WTC11 (cell line): ENCODE measurements at places on chromosomes 6 and 20.

DNA sequence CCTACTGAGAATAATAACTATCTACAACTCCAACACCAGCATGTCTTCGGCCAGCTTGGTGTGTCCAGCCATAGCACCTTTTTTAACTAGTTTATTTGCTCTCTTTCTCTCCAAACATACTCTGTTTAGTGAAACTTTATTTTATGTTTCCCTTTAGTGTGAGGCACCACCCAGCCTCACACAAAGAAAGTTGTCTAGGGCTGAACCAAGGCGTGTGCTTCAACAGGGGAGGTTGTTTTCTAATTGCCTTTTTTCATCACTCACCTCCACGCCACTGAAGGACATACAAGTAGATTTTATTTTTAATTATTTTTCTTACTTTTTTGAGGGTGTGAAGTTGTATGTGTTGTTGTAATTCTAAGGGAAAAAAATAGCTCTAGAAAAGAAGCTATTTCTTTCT, 125.6 kb upstream of the MARCKS start:
- no peak for DNase-seq

DNA sequence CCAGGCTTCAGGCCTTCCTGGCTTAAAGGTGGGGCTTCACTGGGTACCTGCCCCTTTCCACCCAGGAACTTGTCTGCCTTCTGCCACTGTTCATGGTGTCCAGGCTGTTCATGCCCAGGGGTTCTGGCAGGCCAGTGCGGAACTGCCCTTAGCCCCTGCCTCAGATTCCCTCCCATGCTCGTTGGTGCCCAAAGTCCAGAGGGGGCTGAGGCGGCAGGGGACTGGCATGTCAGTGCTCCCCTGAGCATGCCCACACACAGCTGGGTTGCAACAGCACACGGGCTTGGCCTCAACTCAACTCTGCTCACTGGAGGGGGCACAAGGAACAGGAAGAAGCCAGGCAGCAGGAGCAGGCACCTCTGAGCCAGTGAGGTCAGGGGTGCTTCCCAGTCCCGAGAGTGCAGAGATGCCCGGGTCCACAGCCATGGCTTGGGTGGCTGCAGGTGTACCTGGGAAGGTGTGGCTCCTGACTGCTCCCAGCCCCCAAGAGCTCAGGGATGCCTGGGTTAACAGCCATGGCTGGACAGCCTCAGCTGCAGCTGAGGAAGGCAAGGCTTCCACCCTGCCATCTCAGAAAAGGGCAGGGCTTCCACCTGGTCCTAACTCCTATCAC, 845.9 kb downstream of the EYS start:
- no peak for DNase-seq

DNA sequence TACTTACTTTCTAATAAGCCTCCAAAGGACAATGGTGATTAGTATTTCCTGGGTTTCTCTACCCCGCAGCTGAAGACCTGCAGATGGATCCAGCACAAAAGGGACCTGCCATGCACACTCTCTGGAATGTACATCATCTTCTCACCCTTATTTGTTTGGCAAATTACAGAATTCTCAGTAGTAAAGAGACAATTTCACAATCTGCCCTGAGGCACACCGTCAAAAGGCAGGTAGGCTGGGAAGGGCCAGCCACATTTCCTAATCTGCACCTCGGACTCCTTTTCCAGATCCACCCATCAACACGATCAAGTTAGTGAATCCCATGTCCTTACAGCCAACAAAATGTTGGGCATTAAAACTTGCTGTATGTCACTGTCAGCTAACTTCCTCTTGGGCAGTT, 4.9 kb downstream of the OVOL2 start:
- DNase-seq, result no peak

DNA sequence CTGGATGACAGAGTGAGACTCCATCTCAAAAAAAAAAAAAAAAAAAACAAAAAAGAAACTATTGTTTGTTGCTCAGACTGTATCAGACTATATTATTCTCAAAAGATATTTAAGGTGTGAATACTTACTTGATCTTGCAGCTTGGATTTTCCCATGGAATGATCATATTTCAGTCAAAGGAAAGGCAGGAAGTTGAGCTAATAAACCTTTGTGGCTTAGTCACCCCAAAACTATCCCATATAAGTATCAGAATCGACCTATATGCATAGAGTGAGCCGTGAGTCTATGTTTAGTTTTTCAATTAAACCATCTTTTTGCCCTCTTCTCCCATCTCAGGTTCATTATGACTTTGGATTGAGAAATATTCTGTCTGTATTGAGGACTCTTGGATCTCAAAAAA, 152.6 kb downstream of the DNAH8 start:
- DNase-seq, result no peak
